ENCODE measurements at places on chromosomes 4 and X.

DNA sequence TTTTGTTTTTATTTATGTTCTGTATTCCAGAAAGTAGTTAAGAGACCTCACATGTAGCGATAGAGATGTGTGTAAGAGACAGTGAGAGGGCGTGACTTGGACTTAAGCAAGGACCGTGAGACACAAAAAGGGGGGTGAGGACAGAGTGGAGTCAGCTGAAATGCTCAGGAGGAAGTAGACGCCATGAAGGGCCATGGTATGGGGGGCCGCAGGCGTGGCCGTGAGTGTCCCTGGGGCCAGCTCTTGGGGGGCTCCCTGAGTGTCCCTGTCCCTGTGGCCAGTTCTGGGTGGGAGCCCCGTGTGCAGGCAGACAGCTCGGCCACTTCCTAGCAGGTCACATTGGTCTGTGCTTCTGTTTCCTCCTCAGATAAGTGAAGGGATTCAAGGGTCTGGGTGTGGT is 23.0 kb upstream of the MSANTD1 start:
- no peak for DNase-seq

DNA sequence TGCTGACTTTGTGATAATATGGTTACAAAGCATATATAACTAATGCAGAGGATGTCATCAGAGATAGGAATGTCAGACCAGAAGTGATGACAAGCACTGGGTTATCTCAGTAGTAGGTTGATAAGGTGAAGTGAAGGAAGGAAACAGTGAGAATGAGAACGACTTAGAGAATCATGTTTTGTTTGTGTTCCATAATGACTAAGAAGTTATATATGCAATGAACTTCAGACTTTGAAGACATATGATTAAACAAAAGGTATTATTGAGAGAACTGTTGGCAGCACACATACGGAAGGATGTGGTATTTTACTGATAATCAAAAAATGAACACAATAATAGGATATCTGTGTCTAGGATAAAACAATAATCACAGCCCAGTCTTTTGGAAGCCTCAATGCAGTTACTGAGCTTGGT is 18.3 kb upstream of the HHIP start:
- DNase-seq, result no peak

DNA sequence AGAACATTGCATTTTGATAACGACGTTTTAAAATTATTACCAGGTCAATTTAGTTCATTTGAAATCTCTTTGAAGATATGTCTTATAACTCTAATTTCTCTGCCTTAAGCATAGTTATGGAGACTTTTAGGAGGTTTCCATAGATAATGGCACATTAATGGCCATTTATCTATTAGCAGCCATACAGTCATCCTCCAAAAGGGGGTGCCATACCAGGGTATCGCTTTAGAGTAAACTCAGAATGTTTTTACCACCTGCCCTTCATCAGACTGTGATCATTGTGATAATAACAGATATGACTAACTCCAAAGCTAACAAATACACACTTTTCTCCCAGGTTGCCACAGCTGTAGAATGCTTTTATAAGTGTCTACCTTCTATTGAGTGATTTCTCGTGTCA is 461.5 kb downstream of the FSTL5 start:
- no peak for DNase-seq

GRCh38 chrX:68086709-68087108 is 346.6 kb downstream of the OPHN1 start:
- no peak for DNase-seq

GRCh38 chr4:74578329-74578728 is 133.4 kb downstream of the AREG start:
- DNase-seq, result no peak

DNA sequence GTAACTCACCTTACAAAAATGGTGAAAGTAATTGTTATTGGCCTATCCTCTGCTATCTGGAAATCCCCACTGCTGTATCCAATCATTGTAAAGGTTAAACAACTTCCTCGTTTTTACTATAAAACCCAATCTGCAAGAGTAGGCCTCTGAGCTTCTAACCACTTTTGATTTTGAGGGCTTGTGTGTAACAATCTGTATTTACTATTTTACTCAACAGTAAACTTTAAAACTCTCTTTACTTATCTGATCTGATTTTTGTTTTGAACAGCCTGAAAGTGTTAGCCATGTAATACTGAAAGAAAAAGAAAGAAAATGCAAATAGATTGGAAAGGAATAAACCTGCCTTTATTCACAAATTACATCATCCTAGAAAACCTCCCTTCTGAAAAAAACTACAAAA is 63.1 kb downstream of the SLC10A7 start:
- DNase-seq, result no peak

- no peak for DNase-seq
Measured at GRCh38 chr4:155604718-155605626, 61.7 kb upstream of the GUCY1A1 start.

DNA sequence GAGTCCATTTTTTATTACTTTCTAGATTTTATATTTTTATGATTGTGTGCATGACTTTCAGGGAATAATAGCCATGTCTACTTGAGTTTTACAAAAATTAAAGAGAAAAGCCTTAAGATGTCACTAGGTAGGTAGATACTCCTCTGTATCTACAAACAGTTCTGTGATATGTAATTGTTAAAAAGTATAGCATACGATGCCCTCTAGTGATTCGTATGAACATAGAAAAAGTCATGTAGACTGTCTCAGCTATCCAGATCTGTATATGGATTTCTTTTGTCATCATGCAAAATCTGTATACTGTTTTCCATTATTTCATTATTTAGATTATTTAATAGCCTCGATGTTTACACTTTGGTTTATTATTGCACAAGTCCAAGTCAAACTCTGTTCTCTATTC is 856.6 kb downstream of the CENPC start:
- DNase-seq, result peak; percentile 36

DNA sequence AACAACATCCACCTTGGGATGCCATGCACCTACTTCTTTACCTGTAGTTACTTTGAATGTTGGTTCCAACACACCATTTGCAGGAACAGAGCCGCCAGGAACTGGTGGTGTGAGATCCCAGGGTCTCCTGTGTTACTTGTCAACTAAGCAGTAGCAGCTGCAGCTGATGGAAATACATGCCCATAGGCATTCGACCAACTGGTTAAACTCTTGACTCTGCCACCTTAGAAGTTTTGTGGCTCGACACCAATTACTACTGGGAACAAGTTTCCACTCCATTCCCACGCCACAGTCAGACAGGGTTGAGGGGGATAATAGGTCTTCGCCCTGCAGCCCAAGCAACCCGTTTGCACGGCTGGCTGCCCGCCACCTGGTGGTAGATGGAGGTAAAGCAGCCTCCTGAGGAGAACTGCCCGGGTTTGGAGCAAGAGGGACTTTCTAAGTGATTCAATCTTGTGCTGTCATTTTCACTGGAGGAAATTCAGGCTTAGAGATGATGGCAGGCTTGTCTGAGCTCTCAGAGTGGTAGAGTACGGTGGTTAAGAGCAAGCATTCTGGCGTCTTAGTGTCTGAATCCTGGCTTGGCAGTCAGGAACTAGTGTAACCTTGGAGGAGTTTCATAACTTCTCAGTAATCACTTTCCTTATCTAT is 119.1 kb upstream of the TRIM2 start:
- DNase-seq, result peak; percentile 31

- DNase-seq, result no peak
Measured at GRCh38 chr4:78749972-78750727, 26.0 kb upstream of the BMP2K start.

DNA sequence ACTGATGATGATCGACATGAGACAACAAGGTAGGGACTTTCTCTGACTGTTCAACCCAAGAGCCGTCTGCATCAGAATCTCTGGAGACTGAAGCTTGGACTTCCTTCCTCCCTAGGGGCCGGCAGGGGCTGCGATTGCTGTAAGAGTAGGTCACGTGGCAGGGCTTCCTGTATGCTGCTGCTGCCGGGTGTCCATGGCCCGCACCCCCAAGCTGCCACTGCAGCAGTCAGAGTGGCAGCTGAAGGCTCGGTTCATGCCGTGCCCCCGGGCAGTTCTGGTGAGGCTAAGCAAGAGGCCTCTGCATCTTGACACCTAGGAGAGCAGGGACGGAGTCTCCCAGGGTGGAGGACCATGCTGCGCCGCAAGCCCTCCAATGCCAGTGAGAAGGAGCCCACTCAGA is at the start of gene SASH3:
Gene SASH3 (plus strand): TSS at position 203 of the 400 bp plus-strand sequence. CDS start 149 bp downstream, at position 352.
- DNase-seq, result no peak

GRCh38 chr4:156931267-156931666 is 40.3 kb downstream of the PDGFC start:
- no peak for DNase-seq

DNA sequence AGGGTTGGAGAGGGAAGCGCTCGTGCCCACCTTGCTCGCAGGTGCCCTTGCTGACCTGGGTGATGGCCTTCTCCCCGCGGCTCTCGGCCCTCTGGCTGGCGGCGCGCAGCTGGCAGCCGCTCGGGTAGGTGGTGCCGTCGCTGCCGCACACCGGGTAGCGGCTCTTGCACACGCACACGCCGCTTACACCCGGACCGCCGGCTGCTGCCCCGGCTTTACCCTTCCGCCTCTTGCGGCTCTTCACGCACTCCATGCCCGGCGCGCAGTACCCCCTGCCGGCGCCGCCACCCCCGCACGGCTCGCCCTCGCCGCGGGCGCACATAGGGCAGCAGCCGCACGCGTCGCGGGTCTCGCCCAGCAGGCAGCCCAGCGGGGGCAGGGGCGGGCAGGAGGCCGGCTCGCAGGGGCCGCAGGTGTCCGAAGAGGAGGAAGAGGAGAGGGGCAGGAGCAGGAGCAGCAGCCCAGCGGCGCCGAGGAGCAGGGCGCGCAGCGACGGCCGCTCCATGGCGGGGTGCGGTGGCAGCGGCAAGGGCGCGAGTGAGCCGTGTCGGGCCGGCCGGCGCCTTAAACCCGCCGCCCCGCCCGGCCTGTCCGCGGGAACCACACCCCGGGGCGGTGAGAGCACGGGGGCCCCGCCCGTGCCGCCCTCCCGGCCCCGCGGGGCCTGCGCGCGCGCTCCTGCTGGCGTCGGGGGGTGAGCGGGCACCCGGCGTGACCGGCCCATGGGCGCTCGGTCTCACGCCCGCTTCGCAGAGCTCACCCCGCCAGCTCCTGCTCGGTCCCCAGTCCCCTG is at the start of gene IGFBP7:
Gene IGFBP7 (minus strand): TSS at position 539 of the 793 bp plus-strand sequence. CDS start 34 bp downstream, at position 505.
- DNase-seq, result no peak

DNA sequence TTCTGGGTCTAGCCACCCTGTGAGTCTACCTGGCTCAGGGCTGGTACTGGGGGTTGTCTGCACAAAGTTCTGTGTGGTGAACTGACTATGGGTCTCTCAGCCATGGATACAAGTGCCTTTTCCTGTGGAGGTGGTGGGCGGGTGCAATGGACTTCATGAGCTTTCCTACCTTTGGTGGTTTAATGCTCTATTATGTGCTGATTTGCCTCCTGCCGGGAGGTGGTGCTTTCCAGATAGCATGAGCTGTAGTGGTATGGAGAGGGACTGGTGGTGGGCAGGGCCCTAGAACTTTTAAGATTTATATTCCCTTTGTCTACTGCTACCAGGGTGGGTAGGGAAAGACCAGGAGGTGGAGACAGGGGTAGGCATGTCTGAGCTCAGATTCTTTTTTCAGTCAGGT is 48.0 kb downstream of the PBDC1 start:
- DNase-seq, result no peak

DNA sequence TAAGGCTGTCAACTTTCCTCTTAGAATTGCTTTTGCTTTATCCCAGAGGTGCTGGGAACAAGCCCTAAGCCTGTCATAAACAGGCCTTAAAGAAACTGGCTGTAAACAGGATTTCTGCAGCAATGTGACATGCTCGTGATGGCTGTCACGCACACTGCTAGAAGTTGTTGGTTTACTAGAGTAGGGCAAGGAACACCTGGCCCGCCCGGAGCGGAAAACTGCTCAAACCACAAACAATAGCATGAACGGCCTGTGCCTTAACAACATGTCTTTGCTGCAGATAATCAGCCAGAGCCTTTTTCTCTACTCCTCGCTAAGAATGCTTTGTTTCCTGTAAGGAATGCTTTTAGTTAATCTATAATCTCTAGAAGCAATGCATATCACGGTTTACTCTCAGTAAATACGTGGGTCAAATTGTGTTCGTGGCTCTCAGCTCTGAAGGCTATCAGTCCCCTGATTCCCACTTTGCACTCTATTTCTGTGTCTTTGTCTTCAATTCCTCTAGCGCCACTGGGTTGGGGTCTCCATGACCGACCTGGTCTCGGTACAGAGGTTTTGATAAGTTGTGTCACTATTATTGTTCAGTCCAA is 318.3 kb downstream of the GLUD2 start:
- DNase-seq, result no peak

GRCh38 chr4:118287711-118288451 is 64.9 kb downstream of the PRSS12 start:
- DNase-seq, result no peak

- DNase-seq, result no peak
Measured at GRCh38 chrX:14013054-14013453, 16.6 kb downstream of the GEMIN8 start.

GRCh38 chrX:56462389-56462788 is 101.0 kb upstream of the UBQLN2 start:
- DNase-seq, result no peak

DNA sequence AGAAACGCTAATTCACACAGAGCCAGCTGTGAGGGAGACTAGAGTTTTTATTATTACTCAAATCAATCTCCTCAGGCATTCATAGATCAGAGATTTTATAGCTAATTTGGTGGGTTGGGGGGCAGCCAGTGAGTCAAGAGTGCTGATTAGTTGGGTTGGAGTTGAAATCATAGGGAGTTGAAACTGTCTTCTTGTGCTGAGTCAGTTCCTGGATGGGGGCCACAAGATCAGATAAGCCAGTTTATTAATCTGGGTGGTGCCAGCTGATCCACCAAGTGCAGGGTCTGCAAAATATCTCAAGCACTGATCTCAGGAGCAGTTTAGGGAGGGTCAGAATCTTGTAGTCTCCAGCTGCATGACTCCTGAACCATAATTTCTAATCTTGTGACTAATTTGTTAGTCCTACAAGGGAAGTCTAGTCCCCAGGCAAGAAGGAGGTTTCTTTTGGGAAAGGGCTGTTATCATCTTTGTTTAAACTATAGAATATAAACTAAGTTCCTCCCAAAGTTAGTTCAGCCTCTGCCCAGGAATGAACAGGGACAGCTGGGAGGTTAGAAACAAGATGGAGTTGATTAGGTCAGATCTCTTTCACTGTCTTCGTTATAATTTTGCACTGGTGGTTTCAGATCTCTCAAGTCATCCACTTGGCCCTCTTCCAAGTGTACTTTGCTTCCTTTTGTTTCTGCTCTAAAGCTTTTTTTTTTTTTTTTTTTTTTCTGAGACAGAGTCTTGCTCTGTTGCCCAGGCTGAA is 5.4 kb upstream of the NAA11 start:
- no peak for DNase-seq

GRCh38 chrX:1246816-1247215 is 21.8 kb upstream of the CSF2RA start:
- DNase-seq, result no peak

DNA sequence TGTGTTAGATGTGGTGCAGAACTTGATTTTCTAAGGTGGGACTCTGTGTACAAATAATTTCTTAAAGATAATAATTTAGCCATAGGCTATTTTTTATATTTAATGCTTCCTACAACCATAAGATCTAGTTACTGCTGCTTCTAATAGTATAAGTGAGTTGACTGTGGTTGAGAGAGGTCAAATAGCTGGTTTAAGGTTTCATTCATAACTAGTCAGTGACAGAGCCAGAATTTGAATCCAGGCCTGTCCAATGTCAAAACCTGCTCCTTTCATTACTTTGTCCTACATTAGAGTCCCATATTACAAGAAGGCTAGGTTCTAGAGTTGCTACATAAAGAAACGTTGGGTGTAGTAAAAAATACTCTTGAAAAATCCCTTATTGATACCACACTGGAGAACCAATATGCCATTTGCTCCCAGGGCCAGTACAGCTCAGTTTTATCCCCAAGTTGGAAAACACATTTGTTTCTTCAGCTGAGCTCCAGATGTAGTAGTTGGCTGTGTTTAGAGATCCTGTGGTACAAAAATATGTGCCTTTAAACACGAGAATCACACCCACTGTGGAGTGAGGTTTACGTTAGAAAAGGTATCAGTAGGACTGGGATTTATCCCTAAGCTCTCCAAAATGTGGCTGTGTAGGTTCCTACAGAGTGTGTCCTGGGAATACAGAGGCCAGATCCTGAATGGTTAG is 84.3 kb downstream of the REPS2 start:
- no peak for DNase-seq

Measured in DMS153 (cell line).